DMS79 treated with DMSO at 0.1 percent for 48 hours (cell line): ENCODE measurements at places on chromosomes 4 and X.

DNA sequence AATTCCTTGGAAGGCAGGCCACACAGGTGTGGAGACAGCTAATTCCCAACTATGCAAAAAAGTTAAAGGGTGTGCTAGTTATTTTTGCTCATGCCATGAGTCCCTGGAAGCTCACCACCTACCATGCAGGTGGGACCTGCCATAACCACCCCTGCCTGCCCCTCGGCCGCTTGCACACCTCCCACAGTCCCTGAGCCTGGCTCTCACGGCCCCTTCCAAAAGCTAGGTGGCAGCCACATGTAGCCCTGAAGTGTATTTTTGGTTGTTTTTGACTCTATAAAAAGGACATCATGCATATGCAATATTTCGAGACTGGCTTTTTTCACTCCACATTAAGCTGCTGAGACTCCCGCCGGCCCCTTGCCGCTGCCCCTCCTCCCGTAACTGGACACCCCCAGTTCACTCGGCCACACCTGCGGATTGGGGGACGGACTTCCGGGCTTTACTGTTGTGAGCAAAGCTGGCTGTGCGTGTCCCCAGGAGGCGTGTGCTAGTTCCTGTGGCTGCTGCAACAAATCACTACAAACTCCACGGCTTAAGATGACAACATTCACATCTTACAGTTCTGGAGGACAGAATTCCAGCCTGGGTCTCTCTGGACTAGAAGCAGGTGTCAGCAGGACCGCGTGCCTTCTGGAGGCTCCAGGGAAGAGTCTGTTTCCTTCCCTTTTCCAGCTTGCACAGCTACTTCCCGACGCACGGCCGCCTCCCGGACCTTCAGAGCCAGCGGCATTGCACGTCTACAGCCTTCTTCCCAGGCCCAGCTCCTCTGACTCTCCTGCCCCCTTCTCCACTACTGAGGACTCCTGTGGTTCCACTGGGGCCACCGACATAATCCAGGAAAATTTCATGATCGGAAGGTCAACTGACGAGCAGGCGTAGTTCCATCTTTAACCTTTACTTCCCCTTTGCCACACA, 24.8 kb downstream of the ZFYVE28 start:
- DNase-seq = peak; percentile 3

DNA sequence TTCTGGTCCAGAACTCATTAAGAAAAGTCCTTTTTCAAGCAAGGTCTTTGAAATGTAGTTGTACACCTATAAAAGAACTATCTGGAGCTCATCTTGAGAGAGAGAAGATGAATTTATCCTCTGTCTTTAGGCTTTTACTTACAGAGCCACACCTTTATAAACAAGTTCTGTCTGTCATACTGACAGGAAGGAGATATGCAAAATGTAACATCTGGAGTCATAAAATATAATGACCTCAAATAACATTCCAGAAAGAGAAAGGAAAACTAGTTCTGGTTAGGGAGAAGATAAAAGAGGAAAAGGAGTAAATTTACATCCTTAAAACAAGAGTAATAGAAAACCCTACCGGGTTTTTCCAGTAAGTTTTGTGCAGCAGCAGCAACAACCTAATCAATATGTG, 1.3 kb downstream of the INPP4B start:
- DNase-seq = no peak

DNA sequence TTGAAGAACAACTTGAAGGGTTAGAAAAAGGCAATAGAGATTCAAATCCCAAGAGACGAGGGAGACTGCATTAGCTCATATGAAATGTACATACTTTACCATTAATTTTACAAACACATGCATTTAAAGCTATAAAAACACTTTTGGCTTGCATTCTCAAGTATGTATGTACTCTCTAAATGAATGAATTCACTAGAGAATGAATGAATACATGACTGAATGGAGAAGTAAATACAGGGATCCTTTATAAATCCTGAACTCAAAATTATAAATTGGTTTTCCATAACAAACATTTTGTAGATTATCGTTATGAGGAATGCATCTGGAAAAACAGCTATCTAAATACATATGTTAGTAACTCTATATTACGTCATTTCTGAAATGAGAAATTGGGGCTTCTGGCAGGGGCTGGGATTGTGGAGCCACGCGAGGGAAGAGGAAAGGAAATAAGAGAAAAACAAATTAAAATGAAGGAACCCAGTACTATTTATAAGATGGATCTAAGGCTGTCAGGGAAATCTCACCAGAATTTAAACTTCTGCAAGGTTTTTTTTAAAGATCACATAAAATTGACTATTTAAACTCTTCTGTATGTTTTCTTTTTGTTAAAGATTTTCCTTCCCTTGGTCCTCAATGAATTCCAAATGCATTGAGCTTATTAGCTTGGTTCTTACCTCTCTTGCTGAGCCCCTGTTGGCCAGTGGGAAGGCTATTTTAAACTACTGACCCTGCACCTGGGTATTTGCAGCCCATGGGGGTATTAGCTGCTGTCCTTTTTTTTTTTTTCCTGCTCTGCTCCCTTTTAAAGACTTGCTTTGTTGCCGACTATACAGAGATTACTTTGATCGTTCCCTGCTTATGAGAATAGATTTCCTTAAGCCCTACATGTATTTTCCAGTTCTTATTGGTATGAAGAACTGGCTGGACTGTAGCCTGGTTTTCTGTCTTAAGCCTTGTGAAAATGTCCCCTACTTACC, 207.8 kb downstream of the ADGRL3 start:
- no peak for DNase-seq

GRCh38 chr4:6198278-6198677, 2.1 kb downstream of the JAKMIP1 start:
- no peak for DNase-seq

- no peak for DNase-seq
These were observed 535 bp downstream of the WAS start for GRCh38 chrX:48684134-48684533.

DNA sequence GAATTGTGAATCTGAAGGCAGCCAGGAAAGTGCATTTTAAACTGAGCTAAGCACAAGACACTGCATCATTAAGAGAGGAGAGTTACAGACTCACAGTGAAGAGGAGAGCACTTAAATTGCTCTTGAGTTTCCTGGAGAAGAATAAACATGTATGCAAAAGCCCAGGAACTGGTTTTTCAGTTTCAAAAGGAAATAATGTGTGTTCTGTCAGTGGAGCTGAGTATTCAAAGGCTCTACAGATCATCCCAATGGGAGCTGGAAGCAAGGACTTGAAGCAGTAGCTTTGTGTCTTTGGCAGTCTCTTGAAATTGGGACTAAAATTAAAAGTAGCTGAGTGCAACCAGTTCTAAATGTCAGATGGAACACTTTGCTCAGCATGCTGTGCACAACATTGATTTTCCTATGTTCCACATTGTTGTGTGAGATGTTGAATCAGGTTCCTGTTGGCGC, 147.5 kb upstream of the ANK2 start:
- peak; percentile 68 for DNase-seq

DNA sequence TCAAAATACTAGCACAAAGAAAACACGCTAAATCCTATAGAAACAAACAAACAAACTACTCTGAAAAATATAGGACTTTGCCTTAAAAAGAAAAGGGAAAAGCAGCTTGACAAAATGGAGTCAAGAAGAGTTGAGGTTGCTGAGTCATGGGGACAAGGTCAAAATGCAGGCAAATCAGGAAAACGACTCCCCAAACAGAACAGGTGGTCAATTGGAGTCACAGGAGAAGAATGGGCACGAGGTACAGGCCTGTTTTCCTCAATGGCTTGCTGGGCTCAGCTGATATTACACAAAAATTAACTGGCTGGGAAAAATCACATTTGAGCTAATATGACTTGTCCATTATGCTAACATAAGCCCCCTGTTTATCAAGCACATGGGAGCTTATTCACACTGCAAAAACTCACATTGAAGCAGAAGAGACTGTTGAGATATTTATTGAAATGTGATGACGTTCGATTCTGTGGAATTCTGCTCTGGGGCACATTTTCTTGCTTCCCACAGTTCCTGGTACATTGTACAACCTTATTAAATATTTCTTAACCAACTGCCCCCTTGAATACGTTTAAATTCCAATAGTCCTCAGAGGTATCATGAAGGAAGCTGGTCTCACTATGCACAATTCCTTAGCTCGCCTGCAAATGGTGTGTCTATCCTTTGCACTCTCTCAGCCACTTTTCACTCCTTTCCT, 1622.1 kb downstream of the STIM2 start:
- no peak for DNase-seq

GRCh38 chr4:7582313-7583097, 147.8 kb upstream of the PSAPL1 start:
- no peak for DNase-seq

DNA sequence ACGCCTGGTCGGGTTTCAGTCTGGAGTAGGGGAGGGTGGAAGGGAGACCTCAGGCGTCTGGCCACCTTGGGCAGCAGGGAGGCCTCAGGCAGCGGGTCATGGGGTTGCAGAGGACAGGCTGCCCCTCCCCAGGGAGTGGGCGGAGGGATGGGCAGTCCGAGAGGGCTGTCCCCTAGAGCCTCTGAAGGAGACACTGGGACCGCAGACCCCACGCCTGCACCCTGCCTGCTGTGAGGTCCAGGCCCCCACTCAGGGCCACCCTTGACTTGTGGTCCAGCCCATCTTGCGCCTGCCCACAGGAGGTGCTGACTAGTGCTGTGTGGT, 16.5 kb downstream of the FGFRL1 start:
- no peak for DNase-seq

- DNase-seq = no peak
These were observed 42.4 kb upstream of the TMPRSS11B start for GRCh38 chr4:68287704-68288392.

GRCh38 chr4:14143892-14144291, 516.4 kb upstream of the BOD1L1 start:
- no peak for DNase-seq

DNA sequence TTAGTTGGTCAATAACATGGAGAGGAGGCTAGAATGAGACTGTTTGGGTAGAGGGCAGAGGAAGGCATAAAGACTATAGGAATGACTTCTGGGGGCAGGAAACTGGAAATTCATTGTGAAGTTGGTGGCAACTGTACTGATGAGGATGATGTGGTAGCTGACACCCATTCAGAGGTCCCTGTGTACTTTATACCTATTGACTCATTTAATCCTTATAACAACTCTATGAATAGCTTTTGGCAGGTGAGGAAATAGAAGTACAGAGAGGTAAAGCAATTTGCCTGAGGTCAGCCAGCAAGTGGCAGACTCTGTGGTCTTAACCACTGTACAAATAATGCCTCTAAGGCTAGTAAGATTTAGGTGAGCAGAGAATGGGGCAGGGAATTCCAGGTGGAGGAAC, 100.1 kb downstream of the GATB start:
- DNase-seq = no peak

GRCh38 chrX:45681891-45682290, 481.2 kb upstream of the DIPK2B start:
- no peak for DNase-seq

DNA sequence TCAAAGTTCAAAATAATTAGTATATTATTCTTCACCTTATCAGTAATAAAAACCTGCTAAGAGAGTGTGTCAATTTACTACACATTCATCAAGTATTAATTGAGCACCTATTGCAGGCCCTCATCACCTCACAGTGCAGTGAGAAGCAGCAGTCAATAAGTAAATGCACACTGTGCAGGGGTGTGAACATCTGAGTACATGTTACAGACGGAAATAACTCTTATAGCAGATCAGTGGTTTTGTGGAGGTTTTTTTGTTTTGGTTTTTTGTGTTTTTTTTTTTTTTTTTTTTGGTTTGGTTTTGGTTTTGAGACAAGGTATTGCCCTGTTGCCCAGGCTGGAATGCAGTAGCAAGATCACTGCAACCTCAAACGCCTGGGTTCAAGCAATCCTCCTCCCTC, 20.3 kb downstream of the KLF3 start:
- DNase-seq = no peak

- DNase-seq = no peak
These were observed 7.1 kb downstream of the SMIM9 start for GRCh38 chrX:154827194-154828015.

DNA sequence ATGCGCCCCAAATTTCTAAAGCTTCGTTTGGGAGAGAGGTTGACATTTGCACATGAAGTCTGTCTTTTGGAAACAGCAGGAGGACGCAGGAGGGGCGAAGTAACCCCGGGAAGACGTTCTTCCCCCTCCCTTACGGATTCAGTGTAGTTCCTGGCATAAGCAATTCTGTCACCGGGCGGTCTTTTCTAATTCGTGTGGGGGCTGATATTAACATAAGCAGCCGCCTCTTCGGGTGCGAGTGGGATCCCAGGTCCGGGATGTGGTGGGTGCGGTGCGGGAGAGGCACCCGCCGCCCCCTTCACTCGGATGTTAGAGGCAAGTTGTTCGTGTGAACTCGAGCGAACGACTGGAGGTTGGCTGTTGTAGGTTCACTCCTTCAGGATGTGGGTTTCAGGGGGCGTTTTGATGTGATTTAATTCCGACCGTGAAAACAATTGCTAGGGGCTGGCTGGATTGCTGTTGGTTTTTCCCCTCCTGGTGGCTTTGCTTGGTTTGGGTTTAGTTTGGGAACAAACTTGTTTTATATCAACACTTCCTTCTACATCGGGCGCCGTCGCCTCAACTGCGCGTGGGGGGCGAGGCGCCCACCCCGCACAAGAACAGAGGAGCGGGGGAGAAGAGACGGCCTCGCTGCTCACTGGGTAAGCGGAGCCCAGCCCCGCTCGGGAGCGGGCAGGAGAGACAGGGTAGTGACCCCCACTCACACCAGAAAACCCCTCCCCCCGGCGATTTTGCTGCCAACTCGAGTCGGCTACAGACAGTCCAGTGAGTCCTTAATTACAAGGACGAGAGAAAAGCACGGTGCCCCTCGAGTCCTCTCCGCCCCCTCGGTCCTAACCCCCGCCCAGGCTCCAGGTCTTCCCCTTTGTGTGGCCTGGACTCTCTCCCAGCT, 2.9 kb upstream of the LEF1 start:
- DNase-seq = peak; percentile 37

GRCh38 chr4:141909541-141909940, 273.2 kb downstream of the IL15 start:
- no peak for DNase-seq

DNA sequence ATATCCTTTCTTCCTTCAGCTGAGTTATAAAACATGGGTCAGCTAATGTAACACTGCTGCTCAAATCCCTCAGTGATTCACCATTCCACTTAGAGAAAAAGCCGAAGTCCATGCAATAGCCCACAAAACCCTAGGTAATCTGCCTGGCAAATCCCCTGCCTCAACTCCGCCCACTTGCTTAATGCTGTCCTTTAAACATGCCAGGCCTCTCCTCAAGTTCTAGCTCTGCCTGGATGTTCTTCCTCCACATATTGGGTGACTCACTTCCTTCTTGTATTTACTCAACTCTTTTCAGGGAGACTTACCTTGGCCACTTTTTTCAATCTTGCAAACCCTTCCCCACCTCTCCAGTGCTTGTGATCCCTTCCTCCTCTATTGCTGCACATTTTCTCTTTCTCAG, 89.8 kb downstream of the EMCN start:
- no peak for DNase-seq

GRCh38 chrX:87679849-87680248, 162.2 kb downstream of the KLHL4 start:
- DNase-seq = no peak

DNA sequence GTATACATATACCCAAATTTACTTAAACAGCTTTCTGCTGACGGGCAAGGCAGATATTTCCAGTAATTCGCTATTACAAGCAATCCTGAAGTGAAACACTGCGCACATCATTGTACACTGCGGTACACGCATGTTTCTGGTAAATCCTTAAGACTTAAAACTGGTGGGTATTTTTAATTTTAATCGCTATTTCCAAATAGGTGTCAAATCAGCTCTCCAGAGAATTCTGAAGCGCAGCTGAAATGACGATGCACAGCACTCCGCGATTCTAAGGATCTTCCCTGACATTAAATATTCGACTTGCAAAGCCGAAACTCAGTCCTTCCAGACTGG, 361 bp downstream of the TMEM128 start:
- no peak for DNase-seq
